ENCODE measurements at places on chromosomes 11 and 22. TPM values are rescaled to one million over a fixed set of nuclear protein-coding genes. Genes with fewer than 3 reads are reported as not detected.

GRCh38 chr11:112795142-112795815 lies 165.9 kb upstream of the NCAM1 start:
- DNase-seq = no peak

GRCh38 chr22:26559961-26560575 lies 29.9 kb downstream of the TPST2 start:
- DNase-seq = no peak

- no peak for DNase-seq
Observed at GRCh38 chr11:70739811-70740487, 341.6 kb downstream of the CTTN start.

- DNase-seq = no peak
Observed at GRCh38 chr11:109745996-109746625, 324.1 kb downstream of the C11orf87 start.

DNA sequence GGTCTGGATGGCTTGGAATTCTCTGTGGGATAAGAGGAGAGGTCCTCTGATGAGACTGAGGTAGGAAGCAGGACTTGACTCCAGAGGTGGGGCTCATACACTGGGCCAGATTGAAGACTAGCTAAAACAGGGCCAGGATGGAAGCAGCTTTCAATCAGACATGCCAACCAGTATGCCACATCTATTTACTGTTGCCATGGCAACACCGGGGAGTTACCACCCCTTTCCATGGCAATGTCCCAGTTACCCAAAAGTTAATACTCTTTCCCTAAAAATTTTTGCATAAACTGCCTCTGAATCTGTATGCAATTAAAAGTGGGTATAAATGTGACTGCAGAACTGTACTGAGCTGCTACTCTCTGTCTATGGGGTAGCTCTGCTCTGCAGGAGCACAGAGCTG lies 247.5 kb upstream of the ZBED5 start:
- no peak for DNase-seq

GRCh38 chr11:62909107-62909894 lies 11.9 kb downstream of the CHRM1 start:
- DNase-seq = no peak

GRCh38 chr11:79447038-79447786 lies 6.4 kb upstream of the TENM4 start:
- no peak for DNase-seq

GRCh38 chr11:80948781-80949180 lies 1508.0 kb upstream of the TENM4 start:
- no peak for DNase-seq

DNA sequence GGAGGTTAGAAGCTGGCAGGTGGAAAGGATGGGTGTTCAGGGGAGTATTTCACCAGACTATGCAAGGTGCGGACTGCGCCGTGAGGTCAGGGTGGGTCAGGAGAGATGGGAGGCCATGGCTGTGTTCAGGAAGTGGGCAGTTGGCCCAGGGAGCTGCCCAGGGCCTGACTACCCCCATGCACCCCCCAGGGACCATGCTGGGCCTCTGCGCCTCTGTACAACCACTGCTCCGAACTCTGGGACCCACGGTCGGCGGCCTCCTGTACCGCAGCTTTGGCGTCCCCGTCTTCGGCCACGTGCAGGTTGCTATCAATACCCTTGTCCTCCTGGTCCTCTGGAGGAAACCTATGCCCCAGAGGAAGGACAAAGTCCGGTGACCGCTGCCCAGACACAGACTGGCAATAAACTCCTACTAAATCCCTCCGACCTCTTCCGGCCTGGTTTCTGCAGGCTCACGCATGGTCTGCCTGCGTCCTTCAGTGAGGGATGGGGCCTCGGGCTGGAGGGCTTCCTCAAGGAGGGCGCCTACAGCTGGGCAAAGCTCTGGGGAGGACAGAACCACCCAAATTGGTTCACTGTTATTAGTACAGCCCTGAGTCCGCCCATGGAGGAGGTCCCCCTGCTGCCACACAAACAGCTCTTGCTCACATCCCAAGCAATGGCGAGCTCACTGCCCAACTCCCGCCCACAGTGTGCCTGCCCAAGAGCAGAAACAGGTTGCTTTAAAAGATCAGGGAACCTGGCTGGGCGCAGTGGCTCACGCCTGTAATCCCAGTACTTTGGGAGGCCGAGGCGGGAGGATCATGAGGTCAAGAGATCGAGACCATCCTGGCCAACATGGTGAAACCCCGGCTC lies 4.2 kb downstream of the PHLDA2 start:
- DNase-seq = no peak

DNA sequence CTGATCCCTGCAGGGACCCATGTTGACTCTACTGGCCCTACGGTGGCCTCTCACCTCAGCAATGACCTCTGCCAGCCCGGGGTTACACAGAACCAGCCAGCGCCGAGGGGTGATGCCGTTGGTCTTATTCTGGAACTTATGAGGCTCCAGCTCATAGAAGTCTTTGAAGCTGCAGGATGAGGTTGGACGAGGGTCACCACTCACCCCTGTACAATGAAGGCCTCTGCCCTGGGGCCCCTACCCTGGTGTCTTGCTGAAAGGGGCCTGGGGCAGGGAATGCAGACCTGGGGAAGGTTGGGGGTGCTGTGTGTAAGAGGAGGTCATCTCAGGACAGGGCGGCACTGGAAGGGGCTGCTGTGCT lies 6.8 kb downstream of the PYGM start:
- DNase-seq = no peak

- DNase-seq = peak; percentile 85
Observed at GRCh38 chr22:45225732-45226502, 14.8 kb downstream of the KIAA0930 start.

GRCh38 chr11:62015615-62016014 lies 48.2 kb upstream of the FTH1 start:
- peak; percentile 10 for DNase-seq

GRCh38 chr11:37704791-37705190 lies 1106.8 kb upstream of the RAG2 start:
- no peak for DNase-seq

GRCh38 chr11:82895437-82896091 lies 4.7 kb downstream of the PRCP start:
- no peak for DNase-seq

DNA sequence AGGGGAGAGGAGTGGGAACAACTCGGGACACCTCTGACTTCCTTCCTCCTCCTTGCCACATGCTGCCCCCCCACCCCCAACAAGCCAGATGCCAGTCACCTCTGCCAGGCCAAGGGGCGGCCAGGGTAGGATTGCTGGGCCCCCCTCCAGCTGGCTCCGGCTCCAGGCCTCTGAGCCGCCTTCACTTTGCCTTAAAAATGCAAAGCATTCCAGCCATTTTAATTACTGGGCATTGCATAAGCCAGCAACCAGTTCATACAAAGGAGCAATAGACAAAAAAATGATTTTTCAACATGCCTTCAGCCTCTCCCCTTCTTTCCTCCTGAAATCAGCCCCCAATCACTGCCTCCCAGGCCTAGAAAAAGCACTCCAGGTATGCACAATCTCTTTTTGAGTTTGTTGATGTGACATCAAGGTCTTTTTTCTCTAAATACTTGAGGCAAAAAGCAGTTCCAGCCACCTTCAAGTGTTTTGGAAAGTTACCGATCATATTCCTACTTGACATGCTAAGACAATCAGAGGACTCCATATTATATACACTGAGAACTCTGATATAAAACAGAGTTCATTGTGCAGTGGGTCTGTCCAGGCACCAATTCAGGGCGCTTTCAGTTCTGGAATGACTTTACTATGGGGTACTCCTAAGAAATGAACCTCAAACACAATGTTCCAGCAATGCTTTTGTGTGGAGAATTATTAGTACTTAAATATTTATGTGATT lies 12.4 kb upstream of the TIMP3 start:
- DNase-seq = no peak

- DNase-seq = no peak
Observed at GRCh38 chr11:115425250-115425649, 79.0 kb downstream of the CADM1 start.

- DNase-seq = no peak
Observed at GRCh38 chr11:73187854-73188253, 30.2 kb upstream of the P2RY2 start.

DNA sequence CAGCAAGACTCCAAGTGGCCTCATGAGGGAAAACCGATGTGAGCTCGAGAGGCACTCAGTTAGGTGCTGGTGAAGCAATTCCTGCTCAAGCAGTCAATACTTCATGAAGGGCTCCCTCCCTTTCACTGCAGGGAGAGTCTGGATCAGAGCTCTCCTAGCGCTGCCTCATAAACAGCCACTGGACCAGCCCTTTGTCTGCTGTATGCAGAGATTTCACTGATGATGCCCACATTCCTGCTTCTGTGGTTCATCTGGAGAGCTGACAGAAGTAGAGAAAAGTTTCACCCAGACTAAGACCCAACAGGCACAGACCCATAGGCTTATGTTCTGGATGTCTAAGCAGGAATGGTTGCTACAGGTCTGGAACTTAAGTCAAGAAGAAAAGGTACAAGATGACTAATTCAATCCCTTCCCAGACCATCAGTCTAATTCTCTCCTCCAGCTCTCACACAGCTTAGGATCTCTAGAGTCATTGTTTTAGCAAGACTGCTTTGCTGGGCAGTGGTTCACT lies 4.0 kb downstream of the UCP2 start:
- no peak for DNase-seq

DNA sequence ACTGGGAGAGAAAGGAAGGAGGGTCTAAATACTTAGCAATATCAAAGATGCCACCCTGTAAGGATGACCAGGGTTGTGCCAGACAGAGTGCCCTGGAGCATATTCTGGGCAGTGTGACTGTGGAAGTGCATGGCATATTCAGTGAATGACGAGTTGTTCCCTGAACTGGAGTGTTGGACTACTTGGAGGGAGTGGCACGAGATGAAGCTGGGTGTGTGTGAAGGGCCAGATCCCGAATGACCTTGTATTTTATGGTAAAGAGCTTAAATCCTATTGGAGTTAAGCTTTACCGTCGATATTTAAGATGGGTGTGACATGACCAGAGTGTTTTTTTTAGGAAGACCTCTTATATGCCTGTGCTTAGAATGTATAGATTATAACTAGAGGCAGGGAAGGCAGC lies 48.8 kb downstream of the STIM1 start:
- no peak for DNase-seq

DNA sequence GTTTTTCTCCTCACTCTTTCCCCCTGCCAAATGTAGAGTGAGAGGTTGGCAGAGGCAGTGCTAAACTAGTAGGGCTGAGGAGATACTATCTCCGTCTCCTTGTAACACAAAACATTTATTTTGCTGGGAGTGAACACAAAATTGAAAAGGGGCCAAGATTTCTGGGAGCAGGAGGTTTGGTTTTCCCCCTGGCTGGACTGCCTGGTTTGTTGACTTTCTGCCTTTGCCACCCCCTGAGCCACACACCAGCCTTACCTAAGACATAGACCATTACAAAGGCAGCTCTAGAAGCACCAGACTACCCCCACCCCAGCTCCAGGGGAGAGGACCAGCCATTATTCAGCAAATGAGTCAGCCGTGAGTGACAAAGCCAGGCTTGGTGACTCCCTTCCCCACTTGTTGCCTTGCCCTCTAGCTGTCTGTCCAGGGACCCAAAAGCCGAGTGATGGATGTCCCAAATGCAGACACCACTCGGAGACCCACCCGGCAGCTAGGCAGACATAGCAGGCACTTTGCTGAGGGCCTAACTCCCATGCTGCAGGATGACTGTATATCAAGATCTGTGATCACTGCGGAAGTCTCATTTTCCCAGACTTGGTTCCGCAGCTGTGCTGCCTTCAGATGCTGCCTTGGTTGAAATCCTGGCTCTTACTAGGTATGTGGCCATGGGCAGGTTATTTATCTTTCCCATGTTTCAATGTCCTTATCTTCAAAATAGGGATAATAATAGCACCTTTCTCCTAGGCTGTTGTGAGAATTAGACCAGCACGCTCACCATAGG lies 17.7 kb upstream of the CDON start:
- DNase-seq = no peak

- DNase-seq = no peak
Observed at GRCh38 chr11:45860764-45861510, 13.7 kb downstream of the CRY2 start.

DNA sequence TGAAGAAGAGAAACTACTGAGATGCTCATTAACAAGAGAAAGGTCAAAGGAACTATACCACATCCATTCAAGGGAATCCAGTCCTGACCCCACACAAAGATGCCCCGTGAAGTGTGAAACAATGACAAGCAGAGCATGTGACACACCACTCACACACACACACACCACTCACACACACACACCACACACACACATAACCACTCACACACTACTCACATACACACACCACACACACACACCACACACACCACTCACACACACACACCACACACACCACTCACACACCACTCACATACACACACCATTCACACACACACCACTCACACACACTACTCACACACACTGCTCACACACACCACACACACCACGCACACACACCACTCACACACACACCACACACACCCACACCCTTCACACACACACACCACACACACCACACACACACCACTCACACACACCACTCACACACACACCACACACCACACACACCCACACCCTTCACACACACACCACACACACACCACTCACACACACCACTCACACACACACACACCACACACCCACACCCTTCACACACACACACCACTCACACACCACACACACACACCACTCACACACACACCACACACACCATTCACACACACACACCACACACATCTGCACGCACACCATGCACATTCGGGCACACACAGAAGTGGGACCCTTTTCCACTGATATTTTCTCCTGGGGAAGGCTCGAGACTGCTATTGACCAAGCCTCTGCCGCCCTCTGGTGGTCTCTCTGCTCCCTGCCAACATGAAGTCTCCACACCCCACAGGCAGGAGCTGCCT lies 32.0 kb upstream of the COMT start:
- DNase-seq = peak; percentile 87

DNA sequence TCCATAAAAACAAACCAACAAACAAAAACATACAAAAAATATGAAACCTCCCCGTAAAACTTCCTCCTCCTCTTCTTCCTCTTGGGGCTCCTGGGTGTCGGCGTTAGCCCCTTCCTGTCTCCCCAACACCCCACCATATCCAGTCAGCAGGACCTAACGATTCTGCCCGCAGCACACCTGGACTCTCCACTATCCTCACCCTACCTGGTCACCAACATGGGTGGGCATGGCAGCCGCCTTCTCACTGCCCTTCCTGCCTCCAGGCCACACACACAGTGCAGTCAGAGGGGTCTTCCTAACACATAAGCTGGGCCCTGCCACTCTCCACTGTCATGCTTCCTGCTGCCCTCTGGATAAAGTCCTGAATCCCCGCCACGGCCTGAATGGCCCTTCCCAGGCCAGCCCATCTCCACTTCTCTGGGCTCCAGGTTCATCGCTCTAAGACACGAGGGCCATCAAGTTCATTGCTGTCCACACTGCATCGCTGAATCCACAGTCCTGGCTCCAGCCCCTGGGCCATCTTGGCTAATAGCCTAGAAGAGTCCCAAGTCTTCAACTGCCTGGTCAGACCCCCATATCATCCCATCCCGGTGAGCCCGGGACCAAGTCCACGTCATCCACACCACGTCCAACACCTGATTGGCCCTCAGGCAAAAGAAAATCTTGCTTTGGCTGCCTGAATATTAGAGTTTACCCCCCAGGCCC lies 76.2 kb downstream of the IGLL1 start:
- no peak for DNase-seq

ARHGAP32 gene
- total RNA-seq = 93.4 TPM

FAM180B gene
- total RNA-seq = not detected

PRCP gene
- total RNA-seq = 50.8 TPM

OVOL1 gene
- 64.4 TPM for total RNA-seq

VSIG10L2 gene
- 4.7 TPM for total RNA-seq

MISFA gene
- not detected for total RNA-seq

APLNR gene
- total RNA-seq = 2.2 TPM

RASL10A gene
- 1.2 TPM for total RNA-seq

RIMBP3B gene
- not detected for total RNA-seq

CD59 gene
- total RNA-seq = 309 TPM

SCUBE2 gene
- total RNA-seq = 32.9 TPM

BEST1 gene
- total RNA-seq = 2.7 TPM

DUSP18 gene
- total RNA-seq = 20.4 TPM

HORMAD2 gene
- total RNA-seq = not detected

ME3 gene
- total RNA-seq = 17.0 TPM

Data from suprapubic skin (tissue), 4 donors.